A549 treated with CpdA at 1 μM for 4 hours (cell line): ENCODE measurements at places on chromosomes 11 and 22. TPM values are rescaled to one million over a fixed set of nuclear protein-coding genes. Genes with fewer than 3 reads are reported as not detected.

Gene SMTNL1
- not detected in 5 replicates for total RNA-seq

Gene SEPTIN5
- 7.8 to 10.4 TPM (median 8.7 TPM) in 5 replicates for total RNA-seq

Gene ARHGEF17
- total RNA-seq = 10.9 to 13.7 TPM (median 12.1 TPM) in 5 replicates

Gene CAT
- total RNA-seq = 35.3 to 43.3 TPM (median 39.8 TPM) in 5 replicates

Gene FGF4
- not detected in 5 replicates for total RNA-seq

Gene ANGPTL5
- total RNA-seq = not detected in 5 replicates

Gene CSF2RB
- not detected in 5 replicates for total RNA-seq
